ENCODE measurements at places on chromosomes 11 and 22. TPM values are rescaled to one million over a fixed set of nuclear protein-coding genes. Genes with fewer than 3 reads are reported as not detected.

The SEC14L2 gene
- 3.7 TPM for total RNA-seq

GRCh38 chr11:68806931-68807844, 34.5 kb downstream of the CPT1A start:
- H3K4me1 ChIP-seq, result peaks cover 21% of the 10 kb centered on the region
- no peak overlapping the region for H3K4me3 ChIP-seq
- peaks cover 97% of the 10 kb centered on the region for H3K36me3 ChIP-seq
- DNase-seq, result no peak
- H3K27ac ChIP-seq, result no peak overlapping the region

The TRIM49 gene
- not detected for total RNA-seq

The OR51B5 gene
- total RNA-seq, result not detected

GRCh38 chr11:786235-787083, 3.4 kb downstream of the CEND1 start:
- no peak overlapping the region for H3K27ac ChIP-seq
- H3K36me3 ChIP-seq, result no peaks in the 10 kb centered on the region
- H3K4me1 ChIP-seq, result peaks cover 12% of the 10 kb centered on the region
- peaks cover 15% of the 10 kb centered on the region for H3K27me3 ChIP-seq
- DNase-seq, result no peak
- no peak overlapping the region for H3K4me3 ChIP-seq

The BIRC3 gene
- 2.3 TPM for total RNA-seq

- no peaks in the 10 kb centered on the region for H3K27me3 ChIP-seq
- H3K36me3 ChIP-seq, result no peaks in the 10 kb centered on the region
- H3K27ac ChIP-seq, result no peak overlapping the region
- no peaks in the 10 kb centered on the region for H3K4me1 ChIP-seq
- DNase-seq, result no peak
These were observed 1349.8 kb upstream of the RAG2 start for GRCh38 chr11:37947821-37948220.

Data from heart right ventricle (tissue), 16 donors.